ENCODE measurements at places on chromosomes 6 and 20.

- no peak for DNase-seq
Measured at GRCh38 chr6:169904051-169904922, 152.9 kb downstream of the ERMARD start.

- no peak for DNase-seq
Measured at GRCh38 chr6:27415898-27416297, 27.3 kb downstream of the ZNF391 start.

- DNase-seq: no peak
Measured at GRCh38 chr6:45668705-45669104, 291.0 kb upstream of the SUPT3H start.

GRCh38 chr20:53824779-53825178 is 231.1 kb upstream of the ZNF217 start:
- no peak for DNase-seq

DNA sequence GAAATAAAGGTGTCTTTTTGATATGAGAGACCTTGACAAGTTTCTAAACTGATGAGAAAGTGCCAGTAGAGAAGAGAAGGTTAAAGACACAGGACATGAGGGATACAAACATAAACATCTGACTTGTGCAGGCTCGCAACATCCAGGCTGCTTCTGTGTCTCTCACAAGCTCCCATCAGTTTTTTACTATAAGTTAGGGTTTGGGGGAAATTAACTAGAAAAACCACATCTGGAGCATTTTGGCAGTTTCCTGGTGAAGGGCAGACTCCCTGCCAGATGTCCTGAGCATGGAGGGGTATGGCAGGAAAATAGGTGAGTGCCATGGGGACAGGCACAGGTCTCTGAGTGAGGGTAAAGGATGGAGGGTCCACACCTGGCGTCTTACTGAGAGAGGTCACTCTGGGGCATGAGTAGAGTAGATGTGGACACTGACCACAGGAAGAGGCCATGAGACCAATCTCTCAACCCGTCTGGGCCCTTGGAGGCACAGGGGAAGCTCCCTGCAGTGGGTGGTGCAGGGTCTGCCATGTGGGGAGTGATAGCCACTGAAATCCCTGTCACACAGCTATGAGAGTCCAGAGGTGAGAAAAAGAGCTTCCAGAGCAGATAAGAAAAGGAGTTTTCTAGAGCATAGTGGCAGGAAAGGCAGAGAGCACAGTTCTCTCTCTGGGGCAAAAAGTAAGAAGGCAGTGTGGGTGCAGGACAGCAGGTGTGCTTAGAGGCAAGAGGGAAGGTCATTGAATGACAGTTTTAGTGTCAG is 193.3 kb upstream of the SYNDIG1 start:
- DNase-seq: no peak

DNA sequence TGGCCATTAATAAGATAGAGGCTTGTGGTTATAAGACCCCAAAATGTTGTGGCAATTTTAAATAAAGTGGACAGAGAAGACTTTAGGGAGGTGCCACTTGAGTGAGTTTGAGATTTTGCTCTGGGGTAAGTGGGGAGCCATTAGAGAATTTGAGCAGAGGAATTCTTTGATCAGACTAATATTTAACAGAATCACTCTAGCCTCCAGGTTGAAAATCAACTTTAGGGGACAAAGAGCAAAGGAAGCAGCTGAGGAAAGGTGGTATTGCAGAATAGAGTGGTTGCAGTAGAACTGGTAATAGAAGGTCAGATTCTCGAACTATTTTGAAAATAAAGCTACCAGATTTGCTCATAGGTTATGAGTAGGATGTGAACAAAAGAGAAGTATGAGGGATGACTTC is 50.7 kb upstream of the RNF146 start:
- no peak for DNase-seq

GRCh38 chr6:127564761-127565160 is 12.2 kb upstream of the C6orf58 start:
- DNase-seq: no peak

DNA sequence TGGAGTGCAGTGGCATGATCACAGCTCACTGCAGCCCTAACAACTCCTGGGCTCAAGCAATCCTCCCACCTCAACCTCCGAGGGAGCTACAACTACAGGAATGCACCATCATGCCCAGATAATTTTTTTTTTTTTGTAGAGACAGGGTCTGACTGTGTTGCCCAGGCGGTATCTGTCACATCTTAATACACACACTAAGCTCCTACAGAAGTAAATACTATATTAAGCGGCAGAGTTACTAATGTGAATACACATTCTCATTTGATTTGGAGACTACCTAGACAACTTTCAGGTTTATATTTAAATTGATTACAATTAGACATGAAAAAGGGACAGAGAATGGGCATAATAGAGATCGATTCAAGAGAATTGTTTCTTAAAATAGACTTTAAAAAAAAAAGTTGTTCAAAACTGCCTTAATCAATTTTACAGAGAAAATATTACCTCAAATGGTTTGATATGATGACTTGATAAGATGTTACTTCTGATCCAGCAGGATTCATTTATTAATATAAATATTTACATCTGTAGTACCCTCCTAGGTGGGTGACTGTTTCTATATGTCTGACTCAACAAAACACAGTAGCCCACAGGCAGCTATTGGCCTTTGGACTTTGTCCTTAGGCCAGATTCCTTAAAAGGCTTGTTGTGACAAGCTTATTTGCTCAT is 7.1 kb upstream of the LOC128125822 start:
- no peak for DNase-seq

- peak; percentile 67 for DNase-seq
Measured at GRCh38 chr20:45406260-45407066, 1.6 kb upstream of the DBNDD2 start.

GRCh38 chr20:40689943-40690835 is 1.2 kb upstream of the MAFB start:
- peak; percentile 96 for DNase-seq

DNA sequence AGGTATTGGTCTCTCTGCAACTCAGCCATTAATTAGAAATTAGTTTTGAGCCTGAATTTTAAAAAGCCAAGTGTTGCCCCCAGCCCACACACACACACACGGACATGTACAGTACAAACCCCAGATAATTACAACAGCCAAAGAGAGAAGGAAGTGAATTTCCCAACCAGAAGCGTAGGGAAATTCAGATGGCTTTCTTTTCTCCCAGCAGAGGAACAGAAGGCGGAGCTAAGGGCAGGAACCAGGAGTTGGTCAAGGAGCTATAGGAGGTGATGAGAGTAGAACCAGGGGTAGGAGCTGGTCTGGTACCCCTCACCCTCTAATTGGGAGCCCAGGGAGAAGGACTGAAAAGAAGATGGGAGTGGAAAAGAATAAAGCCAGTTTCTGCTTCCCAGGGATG is 3.9 kb upstream of the ZBTB9 start:
- DNase-seq: no peak

DNA sequence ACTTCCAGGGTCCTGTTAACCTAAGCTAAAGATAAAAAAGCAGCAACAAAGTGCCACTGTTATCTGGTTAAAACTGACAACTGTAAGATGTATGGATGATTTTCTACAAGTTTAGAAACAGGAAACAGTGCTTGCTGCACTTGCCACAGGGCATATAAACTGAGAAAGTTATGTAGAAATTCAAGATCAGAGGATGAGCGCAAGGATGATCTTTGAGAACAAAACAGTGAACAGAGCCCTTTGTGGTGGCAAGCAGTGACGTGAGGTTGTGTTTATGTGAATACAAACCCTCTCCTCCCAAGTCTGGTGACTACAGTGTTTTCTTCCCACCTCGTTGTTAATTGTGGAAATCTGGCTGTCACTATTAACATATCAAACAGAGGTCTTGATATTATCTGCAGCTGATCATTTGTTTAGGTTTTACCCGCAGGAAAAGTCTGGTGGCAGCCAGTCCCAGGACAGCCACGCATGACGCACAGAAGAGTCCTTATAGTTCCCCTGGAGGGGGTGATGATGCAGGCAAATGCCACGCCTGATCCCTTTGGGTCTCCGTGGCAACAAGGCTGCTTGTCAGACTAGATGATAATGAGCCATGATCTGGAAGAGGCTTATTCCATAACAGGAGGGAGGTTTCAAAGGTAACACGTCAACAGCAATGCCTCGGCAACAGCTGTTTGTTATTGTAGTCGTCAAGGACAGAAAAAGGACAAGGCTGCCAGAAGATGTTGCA is 43.1 kb upstream of the TNFAIP3 start:
- DNase-seq: peak; percentile 72

- no peak for DNase-seq
Measured at GRCh38 chr20:47009784-47010183, 115.1 kb downstream of the EYA2 start.

DNA sequence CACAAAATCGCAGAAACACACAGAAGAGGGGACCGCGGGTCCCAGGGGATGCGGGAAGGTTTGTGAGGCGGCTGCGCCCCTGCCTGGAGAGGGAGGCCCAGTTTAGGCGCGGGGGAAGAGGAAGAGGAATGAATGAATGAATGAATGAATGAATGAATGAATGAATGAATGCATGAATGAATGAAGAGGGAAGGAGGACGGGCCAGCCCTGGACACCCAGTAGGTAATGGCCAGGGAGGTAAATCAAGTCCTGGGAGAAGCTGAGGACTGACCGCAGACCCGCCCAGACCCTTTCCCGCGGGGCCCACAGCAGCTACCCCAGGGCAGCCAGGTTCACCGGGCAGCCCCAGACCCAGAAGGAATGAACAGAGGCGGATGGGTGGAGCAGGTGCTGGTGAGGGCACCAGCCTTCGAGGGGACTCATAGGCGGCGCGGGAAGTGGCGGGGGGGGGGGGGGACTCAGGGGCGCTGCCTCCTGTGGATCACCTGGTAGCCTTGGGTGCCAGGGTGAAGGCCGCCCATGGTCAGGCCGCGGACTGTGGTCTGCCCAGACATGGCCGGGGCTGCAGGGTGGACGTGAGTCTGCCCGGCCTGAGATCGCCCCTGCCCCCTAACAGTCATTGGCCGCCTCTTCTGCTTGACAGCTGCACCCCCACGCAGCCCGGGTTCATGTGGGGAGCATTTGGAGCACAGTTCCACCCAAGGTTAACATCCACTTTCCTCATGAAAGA is 192.0 kb upstream of the PDE10A start:
- no peak for DNase-seq

DNA sequence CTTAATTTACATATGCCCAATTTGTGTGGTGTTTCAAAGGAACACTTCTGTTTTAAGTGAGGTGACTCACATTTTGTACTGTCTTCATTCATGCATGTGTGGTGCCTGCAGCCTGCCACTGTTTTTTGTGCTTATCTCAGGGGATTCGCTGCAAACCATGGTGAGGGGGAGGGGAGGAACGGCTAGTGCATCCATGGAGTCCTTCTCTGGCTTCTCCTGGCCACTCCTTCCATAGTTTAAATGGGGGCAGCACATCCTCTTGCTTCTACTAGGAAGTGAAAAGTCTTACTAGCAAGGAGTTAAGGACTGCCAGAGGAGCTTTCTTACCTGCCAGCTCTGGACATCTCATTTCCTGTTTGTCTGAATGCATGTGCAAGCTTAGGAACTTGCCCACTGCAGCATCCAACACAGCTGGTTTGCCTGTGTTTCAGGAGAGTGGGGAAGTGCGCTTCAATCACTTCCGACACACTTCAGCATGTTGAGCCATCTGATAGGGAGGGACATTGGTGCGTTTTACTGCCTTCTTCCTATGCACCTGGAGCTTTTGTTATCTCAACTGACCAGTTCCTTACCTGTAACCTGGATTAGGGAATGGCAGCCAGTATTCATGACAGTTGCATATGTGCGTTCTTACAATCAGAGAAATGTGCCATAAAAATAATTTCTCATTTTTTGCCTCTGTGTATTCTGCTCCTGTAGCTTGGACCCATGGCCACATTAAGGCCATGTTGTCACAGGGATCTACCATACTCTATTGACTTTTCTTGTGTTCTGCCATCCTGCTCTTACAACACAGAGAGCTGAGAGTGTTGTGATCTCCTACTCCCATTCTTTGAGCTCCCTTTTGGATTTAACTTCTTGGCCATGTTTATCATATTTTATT is 211.3 kb downstream of the ARID1B start:
- no peak for DNase-seq

- DNase-seq: no peak
Measured at GRCh38 chr20:60046011-60046413, 87.8 kb downstream of the CDH26 start.

- no peak for DNase-seq
Measured at GRCh38 chr6:125789167-125789566, 1.6 kb upstream of the NCOA7 start.

GRCh38 chr20:3857405-3857804 is 10.8 kb downstream of the MAVS start:
- DNase-seq: no peak

DNA sequence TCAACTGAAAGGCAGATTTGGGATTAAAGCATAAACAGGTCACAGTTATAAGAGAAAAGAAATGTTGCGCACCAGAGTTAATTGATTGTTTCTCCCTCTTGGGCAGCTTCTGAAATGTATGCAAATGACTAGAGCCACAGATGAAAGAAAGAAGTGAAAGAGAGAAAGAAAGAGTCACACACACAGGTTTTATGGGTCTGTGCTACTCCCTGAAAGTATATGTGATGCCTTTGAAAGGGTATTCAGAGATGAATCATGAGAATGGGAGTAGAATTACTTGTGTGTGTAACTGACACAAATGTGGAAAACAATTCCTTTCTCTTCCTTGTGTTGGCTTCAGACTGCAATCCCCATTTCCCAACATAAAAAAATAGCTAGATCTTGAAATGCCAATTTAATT is 196.9 kb downstream of the FOXA2 start:
- no peak for DNase-seq

GRCh38 chr20:47152068-47152467 is 204.4 kb downstream of the ZMYND8 start:
- DNase-seq: no peak

DNA sequence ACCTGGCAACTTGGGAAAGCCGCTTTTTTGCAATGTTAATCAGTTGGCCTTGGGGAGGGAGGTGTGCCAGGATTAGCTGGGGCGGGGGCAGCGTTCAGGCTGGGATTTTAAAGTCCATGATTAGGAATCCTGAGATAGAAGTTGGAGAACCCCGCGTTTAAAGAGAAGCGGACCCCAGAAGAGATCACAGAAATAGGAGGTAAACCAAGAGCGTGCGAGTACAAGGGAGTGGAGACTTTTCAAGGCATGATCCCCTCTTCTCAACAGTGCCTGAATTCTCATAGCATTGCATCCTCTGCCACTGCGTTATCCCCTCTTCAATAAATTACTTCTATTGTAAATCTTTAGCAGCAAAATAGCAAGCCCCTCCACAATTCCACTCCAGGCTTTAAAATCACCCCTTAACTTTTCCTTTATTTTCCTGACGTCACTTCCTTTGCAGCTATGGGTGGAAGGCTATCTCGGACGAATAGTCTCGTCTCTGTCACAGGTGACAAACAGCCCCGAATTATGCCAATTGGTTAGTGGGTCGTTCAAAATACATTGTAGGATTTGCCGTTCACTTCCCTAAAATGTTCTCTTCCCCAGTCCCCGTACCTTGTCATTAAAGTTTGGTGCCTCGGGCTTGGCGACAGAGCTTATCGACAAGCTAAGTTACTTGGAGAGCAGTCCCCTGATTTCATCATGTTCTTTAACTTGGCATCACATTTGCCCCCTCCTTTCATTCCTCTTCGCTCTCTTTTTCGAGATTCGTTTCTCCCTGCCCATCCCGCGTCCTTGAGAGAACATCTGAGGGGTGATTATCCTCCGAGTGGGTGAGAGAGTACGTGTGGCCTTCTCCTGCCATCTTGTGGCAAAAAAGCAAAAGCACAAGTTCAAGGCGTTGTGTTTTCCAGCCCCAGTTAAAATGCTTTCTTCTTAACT is 17.1 kb downstream of the OR2B2 start:
- peak; percentile 95 for DNase-seq

Data from spinal cord (tissue), 10 donors.